Osteoblast (primary cell): ENCODE measurements at places on chromosomes 13 and 19. TPM values are rescaled to one million over a fixed set of nuclear protein-coding genes. Genes with fewer than 3 reads are reported as not detected.

The MCEMP1 gene
- total RNA-seq = not detected in 2 replicates

DNA sequence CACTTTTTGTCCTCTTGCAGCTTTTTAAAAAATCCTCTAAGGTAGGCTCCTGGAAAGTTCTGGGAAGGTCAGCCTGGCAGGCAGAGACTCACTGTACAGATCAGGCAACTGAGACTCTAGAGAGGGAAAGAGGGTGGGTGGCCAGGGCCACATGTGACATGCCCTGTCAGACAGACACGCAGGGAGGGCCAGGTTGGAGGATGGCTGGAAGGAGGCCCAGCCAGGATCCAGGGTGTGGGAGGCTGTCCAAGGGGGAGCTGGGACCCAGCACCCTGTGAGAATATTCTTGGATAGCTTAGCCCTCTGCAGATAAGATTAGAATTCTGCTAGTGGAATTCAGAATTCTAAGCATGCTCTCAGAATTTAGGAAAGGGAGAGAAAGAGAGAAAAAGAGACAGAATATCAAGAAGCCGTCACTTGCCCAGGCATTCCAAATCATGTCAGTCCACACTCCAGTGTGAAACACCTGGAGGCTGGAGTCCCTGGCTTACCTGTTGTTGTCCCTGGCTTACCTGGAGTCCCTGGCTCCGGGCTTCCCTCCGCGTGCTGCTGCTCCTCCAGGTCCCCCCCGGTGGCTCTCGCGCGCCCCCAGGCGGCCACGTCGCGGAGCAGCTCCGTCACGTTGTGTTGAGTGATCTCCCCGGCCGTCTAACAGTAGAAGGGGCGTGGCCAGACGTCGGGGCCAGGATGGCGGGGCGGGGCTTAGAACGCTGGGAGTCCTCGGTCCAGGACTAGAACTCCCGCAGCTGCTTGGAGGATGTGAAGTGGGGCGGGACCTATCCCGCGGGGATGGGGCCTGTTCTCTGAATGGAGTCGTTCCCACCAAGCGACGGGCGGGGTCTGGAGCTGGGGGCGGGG, 2.8 kb upstream of the TNNI3 start:
- H3K4me3 ChIP-seq = no peak overlapping the region
- DNase-seq = peak; percentile 100
- H3K4me1 ChIP-seq = no peaks in the 10 kb centered on the region
- H3K27me3 ChIP-seq = peaks cover 36% of the 10 kb centered on the region

The UBE2L5 gene
- total RNA-seq = 0.59 TPM in 1 of 2 replicates, not detected in the other

DNA sequence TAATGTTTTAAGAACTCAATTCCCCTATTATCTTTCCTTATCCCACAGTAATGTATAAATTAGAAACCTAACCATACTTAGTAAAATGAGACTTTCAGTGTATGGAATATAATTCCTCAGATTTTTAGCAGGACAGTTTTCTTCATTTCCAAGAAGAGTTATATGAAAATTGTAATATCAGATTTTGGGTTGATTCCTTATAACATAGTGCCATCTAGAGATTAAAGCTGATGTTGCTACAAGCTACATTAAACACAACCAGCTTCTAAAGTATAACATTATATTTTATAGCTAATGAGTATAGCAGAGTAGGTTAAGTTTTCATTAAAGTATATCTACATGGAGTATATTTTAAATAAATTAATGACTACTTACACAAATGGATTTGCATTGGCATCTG, 99.7 kb upstream of the MIR17HG start:
- H3K4me3 ChIP-seq = no peak overlapping the region
- H3K36me3 ChIP-seq = no peaks in the 10 kb centered on the region
- H3K27me3 ChIP-seq = no peaks in the 10 kb centered on the region
- no peaks in the 10 kb centered on the region for H3K4me1 ChIP-seq

The AZU1 gene
- total RNA-seq = not detected in 2 replicates

- no peak overlapping the region for H3K4me3 ChIP-seq
- H3K4me1 ChIP-seq = peaks cover 4% of the 10 kb centered on the region
- no peak overlapping the region for H3K27ac ChIP-seq
These were observed 490.4 kb downstream of the DIAPH3 start for GRCh38 chr13:59673286-59673685.

DNA sequence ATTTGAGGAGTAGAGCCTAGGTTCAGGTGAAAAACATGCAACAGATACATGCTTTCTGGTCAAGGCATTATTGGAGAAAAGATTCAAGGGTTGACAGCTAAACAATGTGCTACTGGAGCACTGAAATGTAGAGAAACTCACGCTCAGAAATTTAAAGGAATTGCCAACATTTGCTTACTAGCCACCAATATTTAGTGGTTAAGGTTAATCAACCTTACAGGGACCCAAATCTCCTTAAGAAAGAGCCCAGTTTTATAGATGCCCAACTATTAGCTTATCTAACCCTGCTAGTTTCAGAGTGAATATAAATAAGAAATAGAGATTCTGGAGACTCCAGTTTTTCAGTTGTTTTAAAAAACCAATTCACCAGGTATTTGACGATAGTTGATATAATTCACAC, 203.6 kb downstream of the DACH1 start:
- no peak overlapping the region for H3K27ac ChIP-seq
- no peaks in the 10 kb centered on the region for H3K36me3 ChIP-seq
- DNase-seq = no peak
- no peaks in the 10 kb centered on the region for H3K27me3 ChIP-seq
- no peak overlapping the region for H3K4me3 ChIP-seq

The FXYD7 gene
- total RNA-seq = not detected in 2 replicates

- no peak for DNase-seq
- H3K4me3 ChIP-seq = no peak overlapping the region
- no peaks in the 10 kb centered on the region for H3K36me3 ChIP-seq
These were observed 29.9 kb downstream of the NLRP13 start for GRCh38 chr19:55902080-55902751.

The ACP7 gene
- 0.29 TPM in 1 of 2 replicates, not detected in the other for total RNA-seq

The HSPB6 gene
- 9.1 and 14.5 TPM in 2 replicates for total RNA-seq

GRCh38 chr19:19459707-19460251, 54.3 kb downstream of the GATAD2A start:
- peaks cover 2% of the 10 kb centered on the region for H3K36me3 ChIP-seq
- DNase-seq = peak; percentile 96
- H3K27ac ChIP-seq = peak overlapping the region; percentile 91

GRCh38 chr19:33481863-33482262, 39.7 kb downstream of the PEPD start:
- H3K36me3 ChIP-seq = peaks cover 19% of the 10 kb centered on the region
- H3K4me1 ChIP-seq = no peaks in the 10 kb centered on the region

- H3K36me3 ChIP-seq = no peaks in the 10 kb centered on the region
- H3K27me3 ChIP-seq = no peaks in the 10 kb centered on the region
- H3K4me3 ChIP-seq = no peak overlapping the region
- no peak overlapping the region for H3K27ac ChIP-seq
- H3K4me1 ChIP-seq = no peaks in the 10 kb centered on the region
These were observed 232.9 kb upstream of the SLC10A2 start for GRCh38 chr13:103299079-103299478.

DNA sequence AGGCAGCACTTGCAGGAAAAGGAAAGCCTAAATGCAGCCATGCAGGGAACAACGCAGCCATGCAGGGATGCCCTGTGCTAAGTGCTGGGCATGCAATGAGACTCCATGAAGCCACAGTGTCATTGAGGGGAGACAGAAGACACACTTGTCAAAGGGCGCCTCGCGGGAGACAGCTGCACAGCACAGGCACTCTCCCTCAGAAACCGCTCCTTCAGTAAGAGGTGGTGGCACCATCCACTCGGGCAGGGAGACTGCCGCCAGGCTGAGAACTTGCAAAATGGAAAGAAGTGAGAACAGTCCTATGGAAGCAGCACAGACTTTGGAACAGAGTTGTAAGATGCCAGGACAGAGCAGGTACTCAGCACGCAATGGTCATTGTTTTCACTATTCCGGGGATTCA, 51.1 kb downstream of the GGACT start:
- H3K4me3 ChIP-seq = no peak overlapping the region
- peaks cover 5% of the 10 kb centered on the region for H3K4me1 ChIP-seq
- H3K27ac ChIP-seq = no peak overlapping the region
- H3K36me3 ChIP-seq = no peaks in the 10 kb centered on the region

GRCh38 chr13:103437651-103438050, 371.4 kb upstream of the SLC10A2 start:
- H3K27ac ChIP-seq = no peak overlapping the region
- no peak overlapping the region for H3K4me3 ChIP-seq
- no peak for DNase-seq
- no peaks in the 10 kb centered on the region for H3K36me3 ChIP-seq

DNA sequence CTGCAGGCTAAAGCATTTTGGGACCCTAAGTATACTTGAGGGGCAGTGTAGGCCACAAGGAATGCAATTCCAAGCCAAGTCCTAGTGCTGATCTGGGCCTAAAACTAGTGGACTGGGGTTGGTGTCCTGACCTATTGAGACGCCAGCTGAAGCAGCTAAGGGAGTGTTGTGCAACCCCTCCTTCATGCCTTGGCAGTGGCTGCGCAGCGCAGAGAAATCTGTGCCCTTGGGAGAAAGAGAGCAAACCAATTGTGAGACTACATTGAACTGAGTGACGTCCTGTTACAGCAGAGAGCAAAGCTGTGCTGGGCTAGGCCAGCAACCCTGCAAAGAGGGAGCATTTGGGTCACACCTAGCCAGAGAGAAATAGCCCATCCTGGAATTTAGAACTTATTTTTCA, 2715.0 kb upstream of the PCDH20 start:
- no peak for DNase-seq
- H3K27me3 ChIP-seq = no peaks in the 10 kb centered on the region
- no peaks in the 10 kb centered on the region for H3K36me3 ChIP-seq
- no peak overlapping the region for H3K4me3 ChIP-seq
- no peak overlapping the region for H3K27ac ChIP-seq

DNA sequence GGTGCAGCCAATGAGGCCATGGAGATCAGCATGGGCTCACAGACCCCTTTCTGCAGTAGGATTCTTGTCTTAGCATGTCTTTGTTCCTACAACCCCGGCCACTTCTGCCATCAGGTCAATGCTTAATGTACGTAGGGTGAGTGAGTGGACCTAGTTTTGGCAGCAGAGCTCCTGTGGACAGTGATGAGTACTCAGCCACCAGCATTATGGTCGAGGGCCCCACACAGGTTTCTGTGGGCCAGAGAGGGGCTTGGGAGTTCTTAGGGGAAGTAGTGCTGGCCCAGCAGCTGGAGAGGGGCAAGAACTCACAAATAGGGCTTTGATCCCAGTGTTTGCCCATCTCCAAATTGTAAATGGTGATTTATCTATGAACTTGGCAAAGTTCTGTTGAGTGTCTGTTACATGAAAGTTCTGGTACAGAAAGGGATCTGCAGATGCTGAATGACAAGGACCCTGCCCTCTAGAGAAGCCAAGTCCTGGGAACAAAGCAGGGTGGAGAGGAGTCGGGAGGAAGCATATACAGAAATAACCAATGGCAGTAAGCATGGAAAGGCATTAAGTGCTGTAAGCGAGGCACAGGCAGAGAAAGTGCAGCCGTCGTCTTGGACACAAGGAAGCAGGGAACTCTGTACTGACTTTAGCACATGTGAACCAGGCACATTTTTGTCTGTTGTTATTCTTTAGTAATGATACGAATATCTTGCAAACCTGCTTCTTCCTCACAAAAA, 185.1 kb downstream of the MTUS2 start:
- no peaks in the 10 kb centered on the region for H3K4me1 ChIP-seq
- no peak overlapping the region for H3K27ac ChIP-seq
- no peaks in the 10 kb centered on the region for H3K27me3 ChIP-seq
- H3K36me3 ChIP-seq = no peaks in the 10 kb centered on the region

The SYCN gene
- total RNA-seq = not detected in 2 replicates

- peaks cover 1% of the 10 kb centered on the region for H3K4me1 ChIP-seq
- no peaks in the 10 kb centered on the region for H3K27me3 ChIP-seq
- no peaks in the 10 kb centered on the region for H3K36me3 ChIP-seq
- no peak for DNase-seq
- no peak overlapping the region for H3K27ac ChIP-seq
These were observed 49.8 kb downstream of the ELF1 start for GRCh38 chr13:40969169-40969901.

- peaks cover 2% of the 10 kb centered on the region for H3K36me3 ChIP-seq
- peak overlapping the region; percentile 91 for H3K27ac ChIP-seq
- no peaks in the 10 kb centered on the region for H3K27me3 ChIP-seq
- peaks cover 45% of the 10 kb centered on the region for H3K4me1 ChIP-seq
These were observed 53.6 kb downstream of the GATAD2A start for GRCh38 chr19:19459073-19459472.

- no peak for DNase-seq
- no peaks in the 10 kb centered on the region for H3K27me3 ChIP-seq
- no peaks in the 10 kb centered on the region for H3K4me1 ChIP-seq
- no peaks in the 10 kb centered on the region for H3K36me3 ChIP-seq
- H3K4me3 ChIP-seq = no peak overlapping the region
- H3K27ac ChIP-seq = no peak overlapping the region
These were observed 187.2 kb upstream of the SOX1 start for GRCh38 chr13:111879719-111880118.

DNA sequence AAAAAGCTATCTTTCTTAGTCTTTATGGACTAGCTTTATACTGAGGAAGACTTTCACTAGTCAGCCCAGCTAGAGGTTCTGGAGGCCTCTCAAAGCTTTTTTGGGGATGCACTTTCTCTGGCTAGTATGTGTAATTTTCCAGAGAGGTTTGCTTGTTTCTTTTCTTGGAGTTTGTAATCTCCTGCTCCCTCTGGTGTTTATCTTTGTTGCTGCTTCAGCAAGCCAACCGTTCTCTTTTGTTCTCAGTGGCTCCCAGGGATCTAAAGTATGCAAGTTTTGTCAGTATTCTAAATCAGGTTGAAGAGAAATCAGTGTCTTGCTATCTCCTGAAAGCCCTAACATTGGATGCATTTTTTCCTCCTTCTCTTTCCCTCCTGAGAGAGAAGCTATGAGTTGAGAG, 121.1 kb upstream of the MYO16 start:
- no peak for DNase-seq
- H3K4me1 ChIP-seq = no peaks in the 10 kb centered on the region
- H3K36me3 ChIP-seq = no peaks in the 10 kb centered on the region
- no peak overlapping the region for H3K4me3 ChIP-seq
- H3K27ac ChIP-seq = no peak overlapping the region
- no peaks in the 10 kb centered on the region for H3K27me3 ChIP-seq

DNA sequence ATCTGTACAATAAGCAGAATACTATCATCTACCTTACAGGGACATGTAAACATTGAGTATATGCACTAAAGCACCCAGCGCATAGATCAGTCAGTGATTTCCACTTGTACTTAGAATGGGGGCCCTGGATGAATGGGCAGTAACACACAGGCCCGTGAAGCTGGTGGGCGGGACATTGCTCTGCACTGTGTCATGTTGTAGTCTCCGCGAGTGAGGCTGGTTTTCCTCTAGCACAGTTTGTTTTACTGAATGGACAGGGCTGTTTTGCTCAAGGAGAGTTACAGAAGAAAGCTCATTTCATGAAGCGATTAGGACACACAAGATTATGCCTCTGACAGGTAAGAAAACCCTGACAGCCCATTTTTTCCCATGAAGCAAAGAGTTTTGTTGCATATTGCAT, 86.4 kb upstream of the SOX21 start:
- no peak overlapping the region for H3K27ac ChIP-seq
- no peaks in the 10 kb centered on the region for H3K4me1 ChIP-seq
- H3K4me3 ChIP-seq = no peak overlapping the region
- H3K27me3 ChIP-seq = no peaks in the 10 kb centered on the region
- H3K36me3 ChIP-seq = no peaks in the 10 kb centered on the region

GRCh38 chr19:43464134-43464775, 1.2 kb downstream of the LYPD3 start:
- H3K36me3 ChIP-seq = no peaks in the 10 kb centered on the region
- H3K27ac ChIP-seq = no peak overlapping the region
- H3K4me1 ChIP-seq = peaks cover 13% of the 10 kb centered on the region
